ENCODE measurements at places on chromosomes 5 and 9. TPM values are rescaled to one million over a fixed set of nuclear protein-coding genes. Genes with fewer than 3 reads are reported as not detected.

GRCh38 chr5:164784230-164784629, 1278.8 kb downstream of the MAT2B start:
- H3K27me3 ChIP-seq, result no peaks in the 10 kb centered on the region
- no peak overlapping the region for H3K27ac ChIP-seq
- DNase-seq, result no peak
- H3K4me3 ChIP-seq, result no peak overlapping the region

The PCAT7 gene
- polyA plus RNA-seq, result not detected

DNA sequence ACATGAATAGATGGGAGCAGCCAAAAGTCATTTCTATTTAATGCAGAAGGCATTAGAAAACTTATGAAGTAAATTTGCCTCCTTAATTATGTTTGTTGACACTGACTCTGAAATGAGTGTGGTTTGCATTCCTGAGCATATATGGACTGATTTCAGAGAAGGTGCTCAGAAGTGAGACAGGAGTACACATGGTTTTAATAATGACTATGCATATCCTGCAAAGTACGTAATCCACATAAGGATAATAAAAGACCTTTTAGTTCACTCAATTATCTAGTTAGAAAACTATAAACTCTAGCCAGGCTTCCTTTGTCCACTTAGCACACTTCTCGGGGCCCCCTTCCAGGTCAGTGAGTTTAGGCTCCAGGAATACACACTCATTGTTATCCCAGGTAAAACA, 75.7 kb upstream of the SNX2 start:
- no peaks in the 10 kb centered on the region for H3K27me3 ChIP-seq
- peak overlapping the region; percentile 42 for H3K4me3 ChIP-seq
- peaks cover 57% of the 10 kb centered on the region for H3K4me1 ChIP-seq
- H3K36me3 ChIP-seq, result no peaks in the 10 kb centered on the region
- peak overlapping the region; percentile 89 for H3K27ac ChIP-seq

DNA sequence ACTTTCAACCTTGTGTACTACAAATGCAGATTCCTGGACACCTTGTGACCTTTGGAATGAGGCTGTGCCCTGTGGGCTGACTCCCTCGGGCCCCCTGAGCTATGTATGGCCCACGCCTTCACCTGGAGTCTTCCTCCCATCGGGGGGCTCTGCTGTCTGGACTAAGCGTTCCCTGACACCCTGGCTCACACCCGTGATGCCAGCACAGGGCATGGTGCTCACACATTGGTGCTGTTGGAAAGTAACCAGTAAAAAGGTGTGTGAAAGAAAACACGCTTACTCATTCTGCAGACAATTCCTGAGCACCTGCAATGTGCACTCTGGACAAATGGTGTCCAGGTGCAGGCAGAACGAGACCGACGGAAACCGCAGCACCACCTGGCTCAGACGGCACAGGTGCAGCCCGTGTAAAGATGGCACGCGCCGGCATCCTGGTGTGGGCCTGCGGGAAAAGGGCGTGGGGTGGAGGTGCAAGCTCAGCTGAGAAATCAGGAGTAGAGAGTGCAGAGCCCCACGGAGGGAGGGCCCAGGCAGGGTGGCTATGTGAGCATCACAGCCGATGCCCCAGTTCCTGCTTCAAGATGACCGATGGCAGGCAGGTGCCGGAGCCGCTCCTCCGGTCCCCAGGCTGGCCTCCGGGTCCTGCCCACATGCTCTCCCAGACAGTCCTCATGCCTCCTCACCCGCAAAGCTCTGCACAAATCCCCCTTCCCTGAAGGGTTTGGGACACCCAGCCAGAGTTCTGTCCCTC, 11.0 kb downstream of the LPCAT1 start:
- DNase-seq, result no peak
- H3K27ac ChIP-seq, result peak overlapping the region; percentile 26
- H3K27me3 ChIP-seq, result no peaks in the 10 kb centered on the region
- peaks cover 5% of the 10 kb centered on the region for H3K36me3 ChIP-seq

GRCh38 chr5:58854441-58854840, 271.6 kb downstream of the RAB3C start:
- no peaks in the 10 kb centered on the region for H3K36me3 ChIP-seq
- H3K27me3 ChIP-seq, result peaks cover 5% of the 10 kb centered on the region

The QRFP gene
- 0.42 TPM for polyA plus RNA-seq

DNA sequence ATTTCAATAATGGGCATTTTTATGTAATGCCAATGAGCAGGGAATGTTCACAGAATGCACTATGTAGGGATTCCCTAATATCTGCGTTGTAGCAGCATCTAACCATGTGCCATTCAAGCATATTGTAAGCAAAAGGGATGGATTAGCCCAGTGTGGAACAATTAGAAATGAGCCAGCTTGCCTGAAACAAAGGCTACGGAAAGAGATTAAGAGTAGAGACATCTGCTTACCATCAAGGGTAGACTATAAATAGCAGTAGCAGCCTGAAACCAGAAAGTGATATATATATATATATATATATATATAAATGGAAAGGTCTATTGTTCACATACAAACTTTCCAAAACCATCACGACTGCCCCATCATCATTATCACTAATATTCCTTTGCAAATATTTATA, 31.9 kb upstream of the CEP120 start:
- no peaks in the 10 kb centered on the region for H3K36me3 ChIP-seq
- DNase-seq, result no peak
- H3K27me3 ChIP-seq, result no peaks in the 10 kb centered on the region

GRCh38 chr5:83375049-83375745, 96.3 kb upstream of the VCAN start:
- no peaks in the 10 kb centered on the region for H3K4me1 ChIP-seq
- H3K27ac ChIP-seq, result no peak overlapping the region
- no peaks in the 10 kb centered on the region for H3K36me3 ChIP-seq

DNA sequence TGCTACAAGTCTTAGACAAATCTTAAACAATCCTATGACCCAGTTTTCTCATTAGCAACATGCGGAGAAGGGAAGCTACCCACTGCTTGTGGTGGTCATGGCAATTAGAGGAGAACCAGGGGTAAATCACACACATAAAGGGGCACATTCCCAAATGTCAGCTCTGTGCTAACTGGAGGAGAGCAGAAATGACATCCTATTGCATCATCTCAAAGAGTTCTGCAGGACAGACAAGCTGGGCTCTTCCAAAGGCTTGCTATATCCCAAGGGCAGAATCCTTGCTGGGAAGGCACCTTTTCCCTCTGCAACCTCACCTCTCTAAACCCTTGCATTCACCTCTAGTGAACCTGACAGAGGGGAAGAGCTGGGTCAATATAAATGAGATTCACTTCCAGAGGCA, 17.0 kb upstream of the WWC1 start:
- no peaks in the 10 kb centered on the region for H3K36me3 ChIP-seq
- H3K4me1 ChIP-seq, result no peaks in the 10 kb centered on the region
- no peak for DNase-seq
- peaks cover 18% of the 10 kb centered on the region for H3K27me3 ChIP-seq
- H3K4me3 ChIP-seq, result no peak overlapping the region

DNA sequence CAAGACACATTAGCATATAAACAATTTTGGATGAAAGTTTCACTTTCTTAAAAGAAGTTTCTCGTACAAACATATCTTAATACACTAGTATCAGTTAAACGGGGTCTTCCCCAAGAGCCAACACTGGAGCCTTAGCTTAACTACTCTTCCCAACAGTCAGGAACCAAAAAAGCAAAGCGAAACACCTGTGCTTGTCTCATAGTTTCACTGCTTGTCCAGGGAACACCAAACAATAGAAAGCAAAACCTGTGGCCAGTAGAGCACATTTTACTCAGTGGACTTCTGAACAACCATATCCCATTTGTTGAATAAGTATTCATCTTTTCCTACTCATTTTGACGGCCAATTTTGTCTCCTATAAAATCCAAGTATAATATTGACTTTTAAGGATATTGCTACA, 391.4 kb downstream of the ELAVL2 start:
- H3K36me3 ChIP-seq, result no peaks in the 10 kb centered on the region
- H3K4me1 ChIP-seq, result no peaks in the 10 kb centered on the region
- H3K4me3 ChIP-seq, result no peak overlapping the region
- DNase-seq, result no peak
- no peak overlapping the region for H3K27ac ChIP-seq

- H3K27me3 ChIP-seq, result peaks cover 39% of the 10 kb centered on the region
- H3K27ac ChIP-seq, result no peak overlapping the region
- peaks cover 9% of the 10 kb centered on the region for H3K36me3 ChIP-seq
- DNase-seq, result no peak
- no peaks in the 10 kb centered on the region for H3K4me1 ChIP-seq
- no peak overlapping the region for H3K4me3 ChIP-seq
Measured at GRCh38 chr9:113715086-113715485, 161.0 kb upstream of the ZNF618 start.

The SPINK6 gene
- polyA plus RNA-seq, result not detected

DNA sequence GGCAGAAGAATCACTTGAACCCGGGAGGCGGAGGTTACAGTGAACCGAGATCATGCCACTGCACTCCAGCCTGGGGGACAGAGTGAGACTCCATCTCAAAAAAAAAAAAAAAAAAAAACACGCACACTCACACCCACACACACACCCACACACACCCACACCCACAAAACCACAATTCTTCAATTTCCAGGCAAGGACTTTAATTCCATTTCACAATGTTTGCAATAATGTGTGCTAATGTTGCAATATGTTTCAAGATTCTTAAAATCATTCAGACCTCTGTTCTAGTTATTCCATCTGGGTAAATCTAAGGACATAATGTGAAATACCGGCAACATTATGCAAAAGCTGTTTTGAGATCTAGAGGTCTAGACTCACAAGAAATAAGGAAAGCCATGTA, 28.3 kb downstream of the CCDC69 start:
- H3K4me1 ChIP-seq, result peaks cover 76% of the 10 kb centered on the region
- no peaks in the 10 kb centered on the region for H3K27me3 ChIP-seq
- H3K36me3 ChIP-seq, result peaks cover 52% of the 10 kb centered on the region
- peak overlapping the region; percentile 75 for H3K4me3 ChIP-seq
- peak overlapping the region; percentile 98 for H3K27ac ChIP-seq

GRCh38 chr9:129785866-129786265, 17.1 kb upstream of the TOR1B start:
- H3K27me3 ChIP-seq, result peaks cover 52% of the 10 kb centered on the region
- peaks cover 13% of the 10 kb centered on the region for H3K4me1 ChIP-seq
- no peak overlapping the region for H3K4me3 ChIP-seq
- no peak for DNase-seq
- H3K27ac ChIP-seq, result no peak overlapping the region

The CAMK4 gene
- polyA plus RNA-seq, result 0.82 TPM

GRCh38 chr5:77777281-77777892, 1.2 kb upstream of the TBCA start:
- H3K27ac ChIP-seq, result peak overlapping the region; percentile 62
- peak overlapping the region; percentile 96 for H3K4me3 ChIP-seq
- DNase-seq, result no peak
- no peaks in the 10 kb centered on the region for H3K36me3 ChIP-seq
- H3K27me3 ChIP-seq, result no peaks in the 10 kb centered on the region
- H3K4me1 ChIP-seq, result peaks cover 27% of the 10 kb centered on the region

DNA sequence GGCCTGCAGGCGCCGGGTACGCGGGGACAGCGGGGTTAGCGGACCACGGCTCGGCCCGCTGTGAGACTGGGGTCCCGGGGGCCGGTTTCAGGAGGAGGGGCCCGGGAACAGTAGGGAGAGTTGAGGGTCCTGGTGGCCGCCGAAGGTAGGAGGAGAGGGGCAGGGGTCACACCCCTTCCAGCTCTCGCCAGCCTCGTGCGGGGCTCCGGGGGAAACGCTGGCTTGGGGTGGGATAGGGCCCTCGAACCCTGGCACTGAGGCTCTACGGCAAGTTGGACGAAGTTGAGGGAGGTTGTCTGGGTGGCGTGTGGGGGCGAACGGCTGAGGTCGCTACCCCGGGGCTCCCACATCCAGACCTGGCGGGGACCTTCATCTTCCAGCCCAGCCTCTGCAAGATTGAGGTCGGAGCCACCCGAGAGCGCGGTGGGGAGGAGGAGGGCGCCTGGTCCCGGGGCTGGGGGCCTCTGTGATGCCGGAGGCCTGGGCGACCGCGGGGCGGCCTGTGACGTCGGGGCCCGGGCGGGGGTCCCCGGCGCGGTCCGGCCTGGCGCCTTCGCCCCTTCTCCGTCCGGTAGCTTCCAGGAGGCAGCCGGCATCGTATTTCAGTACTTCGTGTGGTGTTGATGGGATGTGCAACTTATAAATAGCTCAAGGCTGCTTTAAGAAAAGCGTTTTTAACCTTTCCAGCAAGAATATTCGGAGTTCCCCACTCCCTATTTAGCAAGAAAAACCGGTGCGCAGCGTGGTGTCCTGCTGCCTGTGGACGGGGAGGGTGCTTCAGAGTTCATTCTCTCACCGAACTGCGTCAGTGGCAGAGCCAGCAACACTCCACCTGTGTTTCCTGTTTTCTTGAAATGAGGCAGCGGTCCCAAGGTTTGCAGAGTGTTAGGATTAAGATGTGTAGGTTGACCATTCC, 902 bp downstream of the HABP4 start:
- H3K4me3 ChIP-seq, result peak overlapping the region; percentile 88
- H3K27me3 ChIP-seq, result peaks cover 9% of the 10 kb centered on the region
- H3K36me3 ChIP-seq, result no peaks in the 10 kb centered on the region
- DNase-seq, result peak; percentile 18
- H3K27ac ChIP-seq, result peak overlapping the region; percentile 81

DNA sequence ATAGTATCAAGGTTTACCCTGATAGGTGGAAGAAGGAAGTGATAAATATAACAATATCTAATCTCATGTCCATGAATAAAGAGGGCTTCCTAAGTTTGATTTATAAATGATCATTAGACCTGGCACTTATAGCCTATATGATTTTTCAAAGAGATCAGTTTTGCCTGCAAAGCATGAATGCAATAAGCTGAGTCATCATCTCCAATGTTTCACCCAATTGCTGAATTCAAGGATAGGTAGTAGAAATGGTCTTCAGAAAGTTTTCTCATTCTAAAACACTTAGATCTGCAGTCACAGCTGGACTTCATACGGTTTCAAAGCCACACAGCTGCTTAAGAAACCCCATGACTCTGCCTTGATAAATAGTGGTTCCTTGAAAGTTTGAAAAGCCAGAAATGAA, 1722.8 kb downstream of the MAT2B start:
- H3K4me3 ChIP-seq, result no peak overlapping the region
- no peak overlapping the region for H3K27ac ChIP-seq
- no peaks in the 10 kb centered on the region for H3K27me3 ChIP-seq
- no peaks in the 10 kb centered on the region for H3K4me1 ChIP-seq
- H3K36me3 ChIP-seq, result no peaks in the 10 kb centered on the region

The SLC27A6 gene
- not detected for polyA plus RNA-seq

DNA sequence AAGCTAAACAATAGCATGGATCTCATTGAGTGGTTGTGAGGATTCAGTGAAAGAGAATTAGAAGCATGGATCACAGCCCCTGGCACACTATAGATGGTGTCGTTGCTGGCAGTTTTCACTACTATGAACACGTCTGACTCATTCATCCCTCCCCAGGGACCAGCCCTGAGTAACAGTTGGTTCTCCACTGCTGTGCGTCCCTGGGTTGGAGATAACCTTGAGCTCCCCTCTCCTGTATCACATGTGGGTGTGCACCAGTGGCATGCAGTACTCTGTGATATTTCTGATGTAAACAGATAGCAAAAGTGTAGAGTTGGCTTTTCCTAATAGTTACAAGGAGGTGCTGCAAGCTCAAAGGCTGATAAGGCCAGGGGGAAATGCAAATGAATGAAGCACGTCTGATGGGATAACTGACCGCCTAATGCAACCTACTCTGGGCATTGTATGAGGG, 8.8 kb upstream of the LCP2 start:
- no peak overlapping the region for H3K4me3 ChIP-seq
- H3K36me3 ChIP-seq, result no peaks in the 10 kb centered on the region
- no peak overlapping the region for H3K27ac ChIP-seq
- DNase-seq, result no peak
- peaks cover 9% of the 10 kb centered on the region for H3K27me3 ChIP-seq

The ALDH1A1 gene
- 0.90 TPM for polyA plus RNA-seq

The PPP2CA gene
- polyA plus RNA-seq, result 213 TPM

The MYORG gene
- polyA plus RNA-seq, result 0.08 TPM

The GNE gene
- 8.8 TPM for polyA plus RNA-seq

The LCNL1 gene
- polyA plus RNA-seq, result not detected

The SLC28A3 gene
- not detected for polyA plus RNA-seq

Data from naive B cell (primary cell).